Thymus (tissue), 14 donors: ENCODE measurements at places on chromosomes 3 and 15.

DNA sequence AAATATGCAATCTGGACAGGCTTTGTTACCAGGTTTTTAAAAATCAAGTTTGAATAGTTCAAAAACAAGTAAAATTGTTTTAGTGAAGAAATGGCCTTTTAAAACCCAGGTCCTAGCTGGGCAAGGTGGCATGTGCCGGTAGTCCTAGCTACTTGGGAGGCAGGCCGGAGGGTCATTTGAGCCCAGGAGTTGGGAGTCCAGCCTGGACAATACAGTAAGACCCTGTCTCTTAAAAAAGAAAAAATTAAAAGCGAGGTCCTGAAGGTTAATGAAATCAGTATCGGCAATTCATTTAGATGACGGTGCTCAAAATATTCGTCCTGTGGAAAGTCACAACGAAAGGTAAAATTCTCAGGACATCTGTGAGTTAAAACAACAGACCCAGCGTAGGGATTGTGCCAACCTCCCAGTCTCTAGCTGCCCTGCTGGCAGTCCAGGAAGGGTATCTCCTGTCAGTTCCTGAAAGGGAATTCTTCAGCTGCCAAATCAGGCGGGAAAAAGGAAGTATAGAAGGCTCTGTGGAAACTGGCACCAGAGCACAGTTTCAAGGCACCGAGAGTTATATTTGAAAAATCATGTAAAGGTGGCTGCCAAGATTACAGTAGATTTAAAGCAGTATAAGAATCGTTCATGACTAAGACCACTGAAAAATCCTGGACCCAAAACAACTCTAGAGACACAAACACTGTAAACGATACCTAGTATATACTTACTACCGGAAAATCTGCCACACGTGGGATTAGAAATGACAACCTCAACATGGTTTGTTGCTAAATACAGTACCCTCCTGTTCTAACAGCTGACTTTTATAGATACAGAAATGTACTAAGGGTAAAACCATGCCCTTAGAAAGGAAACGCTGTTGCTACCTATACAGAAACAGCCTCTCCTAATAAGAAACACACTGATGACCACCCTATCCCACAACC, 1.2 kb upstream of the ABHD17C start:
- no peak for DNase-seq

- no peak for DNase-seq
These were observed 38.5 kb upstream of the SPTSSB start for GRCh38 chr3:161409858-161410257.

DNA sequence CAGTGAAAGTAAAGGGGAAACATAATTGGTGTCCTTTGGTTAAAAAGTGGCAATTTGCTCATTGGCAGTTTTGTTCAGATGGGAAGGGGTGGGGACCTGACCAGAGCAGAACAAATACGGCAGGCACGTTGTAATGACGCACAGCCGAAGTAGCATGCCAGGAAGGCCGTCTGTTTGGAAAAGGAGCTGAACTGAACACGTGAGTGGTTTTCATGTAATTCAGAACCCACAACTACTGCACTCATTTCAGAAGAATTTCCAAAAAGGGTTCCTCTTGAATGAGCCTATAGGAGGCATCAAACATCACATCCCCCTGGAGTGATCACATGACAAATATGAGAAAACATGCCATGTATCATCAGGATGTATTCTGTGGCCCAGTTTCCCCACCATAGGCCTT, 42.9 kb upstream of the LMCD1 start:
- no peak for DNase-seq

GRCh38 chr3:70120357-70120966, 120.9 kb downstream of the SAMMSON start:
- no peak for DNase-seq

- DNase-seq = no peak
These were observed 26.8 kb upstream of the ZNF385D start for GRCh38 chr3:21777821-21778220.

- no peak for DNase-seq
These were observed 3.3 kb upstream of the ADPGK start for GRCh38 chr15:72786676-72787345.
